GM23248 (cell line): ENCODE measurements at places on chromosomes 12 and 14.
A peak's percentile ranks its signal among the peaks of the same experiment; 100 is the strongest.

GRCh38 chr12:12654691-12655460 is 41.1 kb downstream of the GPR19 start:
- no peak for DNase-seq

GRCh38 chr12:97754306-97754705 is 291.7 kb downstream of the RMST start:
- DNase-seq, result no peak

GRCh38 chr12:114669401-114670290 is 14.3 kb downstream of the TBX3 start:
- DNase-seq, result peak; percentile 89

- peak; percentile 91 for DNase-seq
Observed at GRCh38 chr12:67811437-67812361, 163.2 kb downstream of the DYRK2 start.

GRCh38 chr12:85448548-85449139 is 168.6 kb downstream of the ALX1 start:
- peak; percentile 56 for DNase-seq

DNA sequence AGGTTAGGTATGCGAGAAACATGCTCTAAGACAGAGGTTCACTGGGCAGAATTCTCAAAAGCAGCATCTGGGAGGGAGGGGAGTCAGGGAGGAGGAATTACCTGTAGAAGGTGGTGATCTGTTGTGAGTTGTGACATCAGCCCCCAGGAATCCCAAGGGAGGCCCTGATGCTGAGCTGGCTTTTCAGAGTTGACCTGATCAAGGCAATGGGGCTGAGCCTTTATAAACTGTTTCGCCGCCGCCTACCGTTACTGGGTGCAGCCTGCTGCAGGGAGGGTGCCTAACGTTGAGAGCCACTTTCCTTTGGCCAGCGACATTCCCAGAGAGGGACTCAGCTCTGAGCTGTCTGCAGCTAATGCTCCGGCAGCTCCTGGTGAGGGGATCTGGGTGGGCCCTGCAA is 257.9 kb upstream of the TMEM132C start:
- no peak for DNase-seq

DNA sequence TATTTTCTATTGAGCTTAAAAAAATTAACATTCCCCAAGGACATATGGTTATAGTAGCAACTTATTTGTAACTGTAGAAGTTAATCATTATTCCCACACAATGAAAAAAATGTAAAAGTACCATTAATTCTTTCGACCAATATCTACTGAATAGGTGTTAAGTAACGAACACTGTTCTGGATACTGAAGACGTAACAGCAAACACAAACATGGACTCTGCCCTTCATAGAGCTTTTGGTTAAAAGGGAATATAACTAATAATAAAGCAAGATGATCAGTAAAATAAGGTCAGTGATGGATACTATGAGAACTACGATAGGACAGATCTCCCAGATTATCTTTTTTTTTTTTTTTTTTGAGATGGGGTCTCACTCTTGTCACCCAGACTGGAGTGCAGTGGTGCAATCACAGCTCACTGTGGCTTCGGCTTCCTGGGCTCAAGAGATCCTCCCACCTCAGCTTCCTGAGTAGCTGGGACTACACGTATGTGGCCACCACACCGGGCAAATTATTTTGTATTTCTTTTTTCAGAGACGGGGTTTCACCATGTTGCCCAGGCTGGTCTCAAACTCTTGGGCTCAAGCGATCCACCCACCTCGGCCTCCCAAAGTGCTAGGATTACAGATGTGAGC is 93.9 kb downstream of the PAWR start:
- DNase-seq, result no peak

- DNase-seq, result peak; percentile 79
Observed at GRCh38 chr14:56422703-56423213, 156.8 kb upstream of the TMEM260 start.

DNA sequence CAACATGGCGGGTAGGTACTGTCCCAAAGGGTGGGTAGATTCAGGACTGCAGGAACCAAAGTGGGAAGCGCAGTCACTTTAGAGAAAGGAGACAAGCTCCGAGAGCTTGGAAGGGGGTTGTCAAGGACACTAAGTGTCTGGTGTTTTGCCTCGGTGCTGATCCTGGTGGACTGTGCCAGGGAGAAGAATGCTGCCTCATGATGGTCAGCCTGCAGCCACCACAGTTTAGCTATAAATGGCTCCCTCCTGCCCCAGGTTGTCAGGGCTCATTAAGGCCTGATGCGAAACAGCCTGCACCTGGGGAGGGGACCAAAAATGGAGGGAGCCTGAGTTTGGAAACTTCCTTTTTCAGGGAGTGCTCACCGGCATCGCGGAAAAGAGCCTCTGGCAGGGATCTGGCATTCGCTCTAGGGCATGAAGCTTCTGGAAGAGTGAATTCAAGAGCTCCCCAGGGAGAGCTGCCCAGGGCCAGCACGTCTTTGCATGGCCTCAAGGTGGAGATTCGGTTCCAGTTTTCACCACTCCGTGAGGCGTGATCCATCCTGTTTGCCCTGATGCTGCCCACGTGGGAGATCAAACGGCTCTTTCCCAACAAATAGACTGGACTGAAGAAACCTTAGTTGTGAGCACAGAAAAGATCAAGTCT is 164.0 kb downstream of the FOXN3 start:
- DNase-seq, result no peak

DNA sequence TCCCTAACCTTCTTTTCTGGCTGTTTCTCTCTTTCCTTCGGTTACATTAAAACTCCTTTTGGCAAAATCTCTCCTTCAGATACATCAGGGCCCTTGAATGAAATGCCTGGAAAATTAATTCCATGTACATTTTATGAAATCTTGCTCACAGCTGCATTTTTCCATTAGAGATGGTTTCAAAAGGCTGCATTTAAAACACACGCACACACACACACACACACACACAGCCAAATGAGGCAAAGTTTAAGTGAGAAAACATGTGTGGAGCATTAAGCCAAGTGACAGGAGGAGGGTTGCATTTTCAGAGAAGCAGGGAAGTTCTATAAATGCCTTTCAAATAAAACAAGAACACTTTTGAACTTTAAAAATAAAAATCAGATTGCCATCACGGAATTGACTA is 216.4 kb downstream of the LRIG3 start:
- peak; percentile 14 for DNase-seq

DNA sequence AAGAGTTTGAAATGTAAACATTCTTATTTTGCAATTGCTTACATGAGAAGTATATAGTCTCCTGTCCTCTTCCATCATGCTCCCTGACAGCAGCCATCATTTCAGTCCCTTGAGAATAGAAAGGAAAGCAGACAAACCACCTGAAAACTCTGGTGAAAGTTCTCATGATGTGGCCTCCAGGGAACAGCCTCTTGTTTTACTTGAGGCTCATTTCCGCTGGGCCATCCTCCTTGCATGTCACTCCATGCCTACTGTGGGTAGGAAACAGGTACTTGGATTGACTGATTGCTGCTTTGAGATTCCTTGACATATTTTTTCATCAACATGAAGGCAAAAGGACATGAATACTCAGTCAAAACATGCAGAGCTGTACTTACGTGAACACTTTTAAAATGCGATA is 6.0 kb downstream of the SYT1 start:
- DNase-seq, result no peak

- no peak for DNase-seq
Observed at GRCh38 chr12:58812214-58812613, 108.1 kb downstream of the LRIG3 start.

GRCh38 chr12:76356071-76356470 is 7.9 kb upstream of the BBS10 start:
- no peak for DNase-seq

- DNase-seq, result no peak
Observed at GRCh38 chr14:65425885-65426284, 13.4 kb downstream of the FUT8 start.

- no peak for DNase-seq
Observed at GRCh38 chr14:95543021-95543420, 8.2 kb downstream of the GLRX5 start.

GRCh38 chr12:65367396-65367795 is 88.9 kb downstream of the MSRB3 start:
- no peak for DNase-seq

GRCh38 chr12:105822131-105823105 is 316.3 kb downstream of the NUAK1 start:
- DNase-seq, result peak; percentile 21

- DNase-seq, result no peak
Observed at GRCh38 chr14:74593241-74593953, 18.6 kb downstream of the LTBP2 start.

- no peak for DNase-seq
Observed at GRCh38 chr12:104600790-104601739, 144.3 kb downstream of the CHST11 start.

DNA sequence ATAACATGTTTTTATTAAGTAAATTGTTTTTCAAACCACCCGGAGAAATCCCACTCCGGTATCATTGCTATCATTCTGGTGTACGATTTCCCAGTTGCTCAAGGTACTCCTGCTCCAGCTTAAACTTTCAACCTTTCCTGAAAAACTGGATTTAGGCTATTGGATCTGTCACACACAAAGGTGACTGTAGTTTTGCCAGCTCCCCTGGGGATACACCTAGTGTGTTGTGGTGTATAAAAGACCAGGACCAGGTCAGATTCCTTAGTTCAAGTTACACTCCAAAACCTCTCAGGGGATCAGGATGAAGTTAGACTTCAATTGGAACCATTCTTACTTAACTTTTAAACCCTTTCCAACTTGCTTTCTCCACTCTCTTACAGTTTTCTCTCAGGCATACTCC is 303.9 kb downstream of the NOVA1 start:
- DNase-seq, result no peak

GRCh38 chr14:61668282-61668681 is 27.0 kb upstream of the HIF1A start:
- no peak for DNase-seq

DNA sequence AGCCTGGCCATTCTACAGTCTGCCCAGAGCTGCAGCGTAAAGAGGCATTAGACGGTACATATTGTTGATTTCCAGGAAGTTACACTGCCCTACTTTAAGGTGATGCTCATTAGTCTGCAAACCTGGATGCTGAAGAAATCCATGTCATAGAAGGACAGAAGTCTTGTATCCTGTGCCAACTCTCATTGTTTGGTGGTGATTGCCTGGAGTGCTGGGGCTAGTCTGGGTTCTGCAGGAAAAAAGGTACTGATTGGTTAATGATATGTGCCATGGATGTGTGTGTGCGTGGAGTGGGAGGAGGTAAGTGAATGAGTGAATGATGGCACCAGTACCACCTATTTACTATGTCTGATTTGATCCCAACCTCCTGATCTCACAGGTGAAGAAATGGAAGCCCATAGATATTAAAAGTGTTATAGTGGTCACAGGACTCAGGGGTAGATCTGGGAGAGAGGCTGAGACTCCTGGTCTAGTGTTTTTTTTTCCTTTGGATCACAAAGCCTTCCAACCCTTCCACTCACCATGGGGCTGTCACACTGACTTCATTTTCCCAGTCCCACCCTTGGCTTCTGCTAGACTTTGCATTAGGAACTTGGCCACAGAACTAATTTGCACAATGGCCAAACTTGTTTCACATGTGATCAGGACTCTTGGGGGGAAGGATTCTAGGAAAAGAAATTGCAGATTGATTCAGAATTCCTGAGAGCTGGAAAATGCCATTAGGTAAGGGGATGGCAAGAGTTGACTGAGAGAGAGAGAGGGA is 96.1 kb downstream of the TMX1 start:
- DNase-seq, result no peak

DNA sequence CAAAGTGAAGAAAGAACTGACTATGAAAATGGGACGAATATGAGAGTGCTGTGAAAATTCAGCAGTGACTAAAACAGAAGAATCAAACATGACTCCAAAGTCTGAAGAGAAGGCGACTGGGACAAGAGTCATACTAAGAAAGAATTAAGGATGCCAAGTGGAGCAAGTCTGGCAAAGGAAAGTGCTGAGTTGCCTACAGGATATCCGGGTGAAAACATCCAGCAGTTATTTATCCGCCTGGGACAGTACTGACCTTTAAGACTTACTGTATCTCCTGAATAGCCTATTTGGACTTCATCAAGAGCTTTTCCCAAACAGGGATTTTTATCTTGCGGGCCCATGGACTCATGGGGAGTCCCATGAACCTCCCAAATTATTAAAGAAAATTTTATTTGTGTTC is 41.1 kb downstream of the KICS2 start:
- DNase-seq, result peak; percentile 90

DNA sequence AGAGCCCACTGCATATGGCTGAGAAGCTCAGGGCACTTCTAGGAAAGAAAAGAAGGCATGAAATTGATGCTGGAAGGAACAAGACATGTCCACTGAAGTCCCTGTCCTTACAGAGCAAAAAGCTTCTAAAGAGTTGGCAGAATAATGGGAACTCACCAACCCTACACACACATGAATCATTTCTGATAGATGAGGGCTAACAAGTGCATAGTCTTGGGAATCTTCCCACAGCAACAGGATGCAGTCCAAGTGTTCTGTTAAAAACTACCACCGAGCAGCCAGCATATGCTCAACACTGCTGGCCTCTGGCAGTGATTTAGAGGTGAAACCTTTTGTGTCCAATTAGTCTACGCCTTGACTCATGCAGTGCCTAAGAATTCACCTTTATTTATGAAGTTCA is 44.8 kb downstream of the RHOJ start:
- DNase-seq, result peak; percentile 26

DNA sequence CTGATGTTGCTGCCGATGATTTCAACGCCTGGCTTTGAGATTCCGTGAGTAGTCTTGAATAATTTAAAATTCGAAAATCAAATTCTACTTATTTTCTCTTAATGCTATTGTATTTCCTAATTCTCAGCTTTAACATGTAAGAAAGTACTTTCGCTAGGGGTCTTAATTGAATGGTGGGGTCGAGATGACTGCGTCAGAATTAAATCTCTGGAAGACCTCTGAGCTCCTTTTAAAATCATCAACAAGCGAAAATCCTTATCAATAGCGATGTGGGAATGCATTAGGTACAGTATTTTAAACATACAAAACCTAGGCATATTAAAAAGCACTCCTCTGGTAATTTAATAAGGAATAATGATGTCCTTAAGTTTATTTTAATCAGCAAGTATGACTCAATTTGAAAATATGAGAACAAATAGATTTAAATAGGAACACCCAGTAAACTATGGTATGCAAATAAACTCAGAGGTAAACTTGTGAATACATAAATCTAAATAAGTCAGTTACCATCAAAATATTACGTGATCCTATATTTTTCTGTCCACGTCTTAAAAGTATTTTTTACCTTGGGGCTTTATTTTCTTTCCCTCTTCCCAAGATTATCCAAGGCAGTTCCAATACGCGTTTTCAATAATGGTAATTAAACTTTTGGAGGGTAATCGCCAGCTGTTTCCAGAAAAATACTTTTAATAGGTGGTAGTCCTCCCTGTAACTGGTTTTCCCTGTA is 1.4 kb downstream of the FOXA1 start:
- DNase-seq, result no peak

DNA sequence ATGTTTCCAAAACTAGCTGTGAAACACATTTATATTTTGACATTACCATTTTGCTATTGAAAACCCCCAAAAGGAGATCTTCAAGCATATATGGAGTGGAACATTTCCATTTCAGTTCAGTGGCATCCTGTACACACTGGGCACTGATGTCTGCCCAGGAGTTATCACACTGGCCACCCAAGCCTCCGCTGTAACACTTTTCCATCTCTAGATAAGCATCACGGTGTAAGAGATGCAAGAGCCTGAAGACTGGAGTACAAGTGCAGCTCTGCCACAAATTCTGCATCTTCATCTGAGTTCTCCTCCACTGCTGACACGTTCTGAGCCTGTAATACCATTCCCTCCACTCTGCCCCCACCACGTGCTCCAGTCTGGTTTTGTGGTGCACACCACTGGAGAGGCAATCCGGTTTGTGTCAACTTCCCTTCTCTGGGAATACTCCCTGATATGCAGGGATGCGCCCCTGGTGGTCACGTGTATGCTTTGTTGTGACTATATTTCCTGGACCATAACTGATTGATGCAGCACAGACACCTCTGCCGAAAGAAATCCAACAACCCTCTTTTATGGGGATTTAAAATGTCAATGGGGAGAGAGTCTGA is 12.7 kb downstream of the SPTLC2 start:
- no peak for DNase-seq
